ENCODE measurements at places on chromosomes 1 and 21.
A peak's percentile ranks its signal among the peaks of the same experiment; 100 is the strongest.

- H3K36me3 ChIP-seq, result no peaks in the 10 kb centered on the region
- H3K27me3 ChIP-seq, result no peaks in the 10 kb centered on the region
- H3K27ac ChIP-seq, result no peak overlapping the region
- H3K4me3 ChIP-seq, result no peak overlapping the region
- no peak for DNase-seq
- H3K4me1 ChIP-seq, result no peaks in the 10 kb centered on the region
These were observed 29.4 kb downstream of the TMPRSS2 start for GRCh38 chr21:41478319-41479177.

DNA sequence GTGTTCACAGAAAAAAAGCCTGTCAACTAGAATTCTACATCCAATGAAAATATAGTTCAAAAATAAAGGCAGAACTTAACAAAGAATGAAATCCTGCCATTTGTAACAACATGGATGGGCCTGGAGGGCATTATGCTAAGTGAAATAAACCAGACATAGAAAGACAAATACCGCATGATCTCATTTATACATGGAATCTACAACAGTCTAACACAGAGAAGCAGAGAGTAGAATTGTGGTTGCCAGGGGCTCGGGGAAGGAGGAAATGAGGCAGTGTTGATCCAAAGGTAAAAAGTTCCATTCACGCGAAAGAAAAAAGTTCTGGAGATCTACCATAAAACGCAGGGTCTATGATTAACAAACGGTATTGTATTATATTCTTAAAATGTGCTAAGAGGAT, 282.6 kb downstream of the MRPL39 start:
- no peak for DNase-seq
- H3K4me1 ChIP-seq, result no peaks in the 10 kb centered on the region
- no peak overlapping the region for H3K4me3 ChIP-seq
- peaks cover 5% of the 10 kb centered on the region for H3K27me3 ChIP-seq

DNA sequence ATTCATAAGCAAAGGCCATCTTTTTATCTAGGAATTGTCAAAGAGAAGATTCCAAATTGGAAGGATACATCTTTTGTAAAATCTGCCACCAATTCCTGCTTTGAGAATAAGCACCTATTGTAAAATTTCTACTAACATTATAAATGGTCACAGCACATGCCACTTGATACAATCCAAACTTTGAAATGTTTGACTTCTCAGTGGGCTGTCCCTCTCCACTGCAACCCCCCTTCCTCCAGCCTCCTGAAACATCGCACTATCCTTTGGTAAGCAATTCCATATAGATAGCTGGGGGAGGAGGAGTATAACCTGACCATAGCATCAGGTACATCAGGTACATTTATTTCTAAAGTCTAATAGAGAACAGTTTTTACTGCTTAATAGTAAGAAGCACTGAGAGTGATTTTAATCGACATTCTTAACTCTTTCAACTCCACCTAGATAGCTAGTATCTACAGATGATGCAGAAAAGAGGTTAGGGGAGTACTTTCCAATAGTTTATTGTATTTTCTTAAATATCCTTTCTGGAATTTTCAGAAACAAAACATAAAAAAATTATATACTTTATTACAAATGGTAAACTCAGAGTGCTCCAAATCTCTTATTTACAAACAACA, 2.9 kb downstream of the JUN start:
- no peak overlapping the region for H3K4me3 ChIP-seq
- no peak overlapping the region for H3K27ac ChIP-seq
- peak; percentile 36 for DNase-seq
- H3K4me1 ChIP-seq, result peaks cover 28% of the 10 kb centered on the region
- H3K36me3 ChIP-seq, result no peaks in the 10 kb centered on the region

- H3K4me3 ChIP-seq, result no peak overlapping the region
- H3K36me3 ChIP-seq, result no peaks in the 10 kb centered on the region
- peak; percentile 37 for DNase-seq
- H3K27me3 ChIP-seq, result no peaks in the 10 kb centered on the region
These were observed 55.5 kb downstream of the FOXO6 start for GRCh38 chr1:41416552-41417334.

GRCh38 chr1:230641900-230642262, 400 bp upstream of the COG2 start:
- H3K27me3 ChIP-seq, result peaks cover 8% of the 10 kb centered on the region
- H3K4me3 ChIP-seq, result peak overlapping the region; percentile 91
- DNase-seq, result no peak
- peaks cover 30% of the 10 kb centered on the region for H3K4me1 ChIP-seq

DNA sequence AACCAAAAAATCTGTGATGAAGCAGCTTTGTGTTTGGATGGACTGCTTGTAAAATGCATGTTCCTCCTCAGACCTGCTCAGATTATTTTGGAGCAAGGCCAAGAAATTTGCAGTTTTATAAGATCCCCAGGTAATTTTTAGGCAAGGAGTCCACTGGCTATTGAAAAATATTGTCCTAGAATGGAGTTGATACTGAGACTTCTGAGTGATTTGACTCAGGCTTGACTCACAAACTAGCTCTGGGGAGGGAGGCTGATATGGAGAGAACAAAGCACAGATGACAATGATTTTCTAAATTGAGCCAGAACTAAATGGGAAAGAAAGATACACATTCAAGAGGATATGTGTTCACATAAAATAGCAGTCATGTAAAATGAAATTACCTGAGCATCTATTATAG, 36.7 kb downstream of the AGL start:
- no peaks in the 10 kb centered on the region for H3K27me3 ChIP-seq
- H3K4me1 ChIP-seq, result no peaks in the 10 kb centered on the region
- H3K36me3 ChIP-seq, result peaks cover 24% of the 10 kb centered on the region
- H3K27ac ChIP-seq, result no peak overlapping the region
- no peak for DNase-seq

GRCh38 chr1:217626321-217626720, 4.6 kb downstream of the GPATCH2 start:
- H3K36me3 ChIP-seq, result no peaks in the 10 kb centered on the region
- no peak for DNase-seq
- no peaks in the 10 kb centered on the region for H3K27me3 ChIP-seq
- no peak overlapping the region for H3K27ac ChIP-seq

- no peak overlapping the region for H3K27ac ChIP-seq
- no peak overlapping the region for H3K4me3 ChIP-seq
- no peaks in the 10 kb centered on the region for H3K4me1 ChIP-seq
- H3K27me3 ChIP-seq, result no peaks in the 10 kb centered on the region
These were observed 13.0 kb downstream of the VANGL1 start for GRCh38 chr1:115654663-115655305.

- DNase-seq, result no peak
- H3K4me1 ChIP-seq, result no peaks in the 10 kb centered on the region
- H3K36me3 ChIP-seq, result peaks cover 15% of the 10 kb centered on the region
- H3K27me3 ChIP-seq, result no peaks in the 10 kb centered on the region
- H3K27ac ChIP-seq, result no peak overlapping the region
These were observed 8.2 kb upstream of the METTL18 start for GRCh38 chr1:169802888-169803287.

GRCh38 chr1:230300322-230301301, 125.5 kb downstream of the PGBD5 start:
- H3K27ac ChIP-seq, result no peak overlapping the region
- no peak overlapping the region for H3K4me3 ChIP-seq
- H3K4me1 ChIP-seq, result no peaks in the 10 kb centered on the region
- no peak for DNase-seq

- no peaks in the 10 kb centered on the region for H3K36me3 ChIP-seq
- H3K27me3 ChIP-seq, result no peaks in the 10 kb centered on the region
- no peak for DNase-seq
- peak overlapping the region; percentile 3 for H3K27ac ChIP-seq
These were observed 61.7 kb downstream of the ARID4B start for GRCh38 chr1:235266325-235266724.

- peaks cover 44% of the 10 kb centered on the region for H3K27me3 ChIP-seq
- H3K27ac ChIP-seq, result no peak overlapping the region
- peaks cover 2% of the 10 kb centered on the region for H3K4me1 ChIP-seq
- DNase-seq, result no peak
- no peaks in the 10 kb centered on the region for H3K36me3 ChIP-seq
These were observed 27.0 kb downstream of the TRIM11 start for GRCh38 chr1:228379666-228380065.
